Activated CD4-positive, alpha-beta T cell treated with anti-CD3 and anti-CD28 coated beads, Interleukin-2, amount 10 ng/mL, durations not matched to agents 7 days and 5 days (primary cell): ENCODE measurements at places on chromosomes 4 and X. TPM values are rescaled to one million over a fixed set of nuclear protein-coding genes. Genes with fewer than 3 reads are reported as not detected.
A peak's percentile ranks its signal among the peaks of the same experiment; 100 is the strongest.

Gene PCDH19
- not detected for total RNA-seq

Gene PRR32
- total RNA-seq, result not detected

Gene TMSB15B
- total RNA-seq, result 6.3 TPM

Gene ADRA2C
- total RNA-seq, result not detected

Gene SHOX
- total RNA-seq, result not detected

Gene DOK7
- total RNA-seq, result not detected

Gene SSX4
- not detected for total RNA-seq

Gene CXCL3
- not detected for total RNA-seq

Gene IL3RA
- total RNA-seq, result 7.1 TPM

Gene BBS12
- 2.1 TPM for total RNA-seq

- no peak for DNase-seq
These were observed 423.7 kb upstream of the TEX13C start for GRCh38 chrX:124895947-124896346.

DNA sequence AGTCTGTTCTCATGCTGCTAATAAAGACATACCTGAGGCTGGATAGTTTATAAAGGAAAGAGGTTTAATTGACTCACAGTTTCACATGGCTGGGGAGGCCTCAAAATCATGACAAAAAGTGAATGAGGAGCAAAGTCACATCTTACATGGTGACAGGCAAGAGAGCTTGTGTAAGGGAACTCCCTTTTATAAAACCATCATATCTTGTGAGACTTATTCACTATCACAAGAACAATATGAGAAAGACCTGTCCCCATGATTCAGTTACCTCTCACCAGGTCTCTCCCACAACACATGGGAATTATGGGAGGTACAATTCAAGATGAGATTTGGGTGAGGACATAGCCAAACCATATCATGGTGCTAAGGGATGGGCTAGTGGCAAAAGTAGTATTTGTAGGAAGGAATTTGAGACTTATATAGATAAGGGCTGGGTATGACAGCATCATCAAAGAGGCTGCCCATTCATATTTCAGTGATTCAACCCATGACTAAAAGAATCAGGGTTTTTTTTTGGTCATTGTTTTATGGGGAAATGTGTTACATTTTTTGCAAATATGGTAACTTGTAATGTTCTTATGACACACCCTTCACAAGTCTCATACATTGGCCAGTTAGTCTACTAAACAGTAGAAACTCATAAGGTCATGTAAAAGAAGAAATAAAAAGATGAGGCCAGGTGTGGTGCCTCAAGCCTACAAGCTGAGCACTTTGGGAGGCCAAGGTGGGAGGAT, 34.7 kb downstream of the NUP62CL start:
- DNase-seq, result no peak

DNA sequence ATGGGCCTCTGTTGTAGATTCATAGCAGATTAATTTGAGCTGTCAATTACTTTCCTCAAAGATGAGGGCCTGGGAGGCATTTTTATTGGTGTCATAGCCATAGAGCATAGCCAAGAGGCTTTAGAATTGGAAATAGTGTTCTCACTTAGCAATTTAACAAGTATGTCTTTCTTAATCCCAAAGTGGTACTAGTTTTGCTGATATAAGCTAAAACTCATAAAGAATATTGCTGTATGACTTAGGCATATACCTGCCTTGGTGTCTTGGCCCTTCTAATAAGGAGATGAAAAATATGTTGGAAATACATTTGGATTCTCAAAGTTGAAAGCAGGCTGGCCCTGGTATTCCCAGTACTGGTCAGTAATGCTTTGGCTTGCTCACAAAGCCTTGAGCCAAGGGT, 221.5 kb upstream of the CXCL13 start:
- no peak for DNase-seq

DNA sequence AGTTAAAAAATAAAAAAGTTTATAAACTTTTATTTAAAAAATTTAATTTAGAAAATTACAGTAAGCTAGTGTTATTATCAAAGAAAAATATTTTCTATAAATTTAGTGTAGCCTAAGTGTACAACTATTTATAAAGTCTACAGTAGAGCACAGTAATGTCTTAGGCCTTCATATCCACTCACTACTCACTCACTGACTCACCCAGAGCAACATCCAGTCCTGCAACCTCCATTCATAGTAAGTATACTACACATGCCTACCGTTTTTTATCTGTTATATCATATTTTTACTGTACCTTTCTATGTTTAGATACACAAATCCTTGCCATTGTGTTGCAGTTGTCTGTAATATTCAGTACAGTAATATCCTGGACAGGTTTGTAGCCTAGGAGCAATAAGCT, 129.0 kb upstream of the FAM47B start:
- no peak for DNase-seq

- DNase-seq, result no peak
These were observed 105.2 kb upstream of the MAB21L2 start for GRCh38 chr4:150476776-150477175.

GRCh38 chrX:108359806-108360602, 78.2 kb downstream of the COL4A6 start:
- DNase-seq, result no peak

DNA sequence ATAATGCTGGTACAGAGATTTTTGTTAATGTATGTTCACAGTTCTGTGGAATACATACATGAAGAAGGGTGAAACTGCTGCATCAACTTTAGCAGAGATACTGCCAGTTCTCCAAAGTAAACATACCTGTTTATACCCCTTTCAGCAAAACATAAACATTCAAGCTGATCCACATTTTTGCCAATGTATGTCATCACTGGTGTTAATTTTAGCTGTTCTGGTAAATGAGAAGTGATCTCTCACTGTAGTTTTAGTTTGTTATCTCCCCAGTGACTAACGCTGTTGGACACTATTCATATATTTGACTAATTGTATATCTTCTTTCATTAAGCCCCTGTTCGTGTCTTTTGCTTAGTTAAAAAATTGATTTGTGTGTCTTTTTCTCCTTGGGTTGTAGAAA, 82.0 kb downstream of the HAUS3 start:
- DNase-seq, result no peak

- DNase-seq, result no peak
These were observed 138.5 kb downstream of the DCLK2 start for GRCh38 chr4:150216726-150217125.

GRCh38 chr4:181982856-181983255, 260.3 kb upstream of the TENM3 start:
- DNase-seq, result no peak

GRCh38 chr4:4770610-4771009, 88.9 kb upstream of the MSX1 start:
- no peak for DNase-seq

GRCh38 chr4:75321484-75321883, 192.7 kb downstream of the RCHY1 start:
- no peak for DNase-seq

DNA sequence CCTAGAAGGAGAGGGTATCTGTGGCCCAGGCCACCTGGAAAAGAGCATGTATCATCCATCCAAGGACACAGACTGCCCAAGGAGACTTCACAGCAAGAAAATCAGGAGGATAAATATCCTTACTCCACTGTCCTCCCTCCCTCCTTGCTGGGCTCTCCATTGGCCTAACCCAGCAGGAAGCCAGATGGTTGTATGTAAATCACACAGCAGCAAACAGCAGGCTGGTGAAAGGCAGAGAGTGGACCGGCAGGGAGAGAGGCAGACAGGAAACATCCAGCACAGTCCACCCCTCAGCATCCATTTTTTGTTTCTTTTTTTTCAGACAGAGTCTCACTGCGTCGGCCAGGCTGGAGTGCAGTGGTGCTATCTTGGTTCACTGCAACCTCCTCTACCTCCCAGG, 17.5 kb downstream of the TXK start:
- DNase-seq, result no peak

DNA sequence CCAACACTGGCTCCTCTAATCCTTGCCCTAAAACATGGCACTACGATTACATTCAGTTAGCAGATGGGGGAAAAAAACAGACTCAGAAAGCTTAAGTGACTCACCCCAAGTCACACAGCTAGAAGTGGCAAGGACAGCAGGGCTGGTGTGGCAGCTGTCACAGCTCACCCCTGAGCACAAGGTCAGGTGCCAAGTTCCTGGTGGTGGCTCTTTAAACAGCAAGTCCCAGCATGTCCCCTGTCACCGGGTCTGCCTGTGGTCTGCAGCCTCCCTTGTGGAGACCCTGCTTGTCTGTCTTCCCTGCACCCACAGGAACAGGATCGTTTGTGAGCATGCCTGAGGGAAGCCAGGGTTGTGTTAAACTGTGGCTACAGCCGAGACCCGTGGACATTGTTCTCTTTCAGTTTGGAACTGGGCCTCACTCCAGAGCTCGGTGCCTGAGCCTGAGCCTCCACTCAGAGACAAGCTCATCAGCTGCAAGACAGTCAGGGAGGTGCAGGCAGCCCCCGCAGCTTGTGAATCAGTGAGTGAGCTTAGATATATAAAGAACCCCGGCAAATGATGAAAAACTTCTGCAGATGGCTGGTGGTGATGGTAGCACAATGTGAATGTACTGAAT, 260.8 kb downstream of the BCOR start:
- no peak for DNase-seq

GRCh38 chr4:6367371-6367851, 97.8 kb downstream of the WFS1 start:
- DNase-seq, result no peak

- peak; percentile 49 for DNase-seq
These were observed 11.6 kb upstream of the ASMTL start for GRCh38 chrX:1464041-1464970.

GRCh38 chr4:169254546-169254983, 16.2 kb downstream of the SH3RF1 start:
- DNase-seq, result no peak

GRCh38 chr4:25011135-25011866, 19.4 kb downstream of the LGI2 start:
- no peak for DNase-seq

GRCh38 chr4:151858356-151858755, 97.5 kb upstream of the GATB start:
- no peak for DNase-seq

GRCh38 chrX:43750248-43750676, 94.2 kb downstream of the MAOA start:
- peak; percentile 37 for DNase-seq

- DNase-seq, result no peak
These were observed 445.7 kb downstream of the SMARCA1 start for GRCh38 chrX:129077424-129078170.

GRCh38 chrX:113741744-113742143, 842.1 kb upstream of the HTR2C start:
- DNase-seq, result no peak

DNA sequence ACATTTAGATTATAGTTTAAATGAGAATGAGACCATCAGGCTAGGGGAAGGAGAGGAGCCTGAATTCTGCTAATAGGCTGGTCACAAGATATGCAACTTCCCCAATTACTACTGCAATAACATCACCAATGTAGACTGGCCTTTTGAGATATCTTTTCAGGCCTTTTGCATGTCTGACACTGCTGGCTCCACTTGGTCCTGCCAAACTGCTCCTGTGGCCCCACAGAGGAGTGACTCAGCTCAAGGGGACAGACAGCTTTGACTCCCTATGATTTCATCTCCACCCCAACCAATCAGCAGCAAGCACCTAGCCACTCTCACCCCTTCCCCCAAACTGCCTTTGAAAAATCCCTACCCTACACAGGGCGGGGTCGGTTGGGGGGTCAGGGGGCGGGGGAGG, 22.8 kb downstream of the GPRIN3 start:
- no peak for DNase-seq

DNA sequence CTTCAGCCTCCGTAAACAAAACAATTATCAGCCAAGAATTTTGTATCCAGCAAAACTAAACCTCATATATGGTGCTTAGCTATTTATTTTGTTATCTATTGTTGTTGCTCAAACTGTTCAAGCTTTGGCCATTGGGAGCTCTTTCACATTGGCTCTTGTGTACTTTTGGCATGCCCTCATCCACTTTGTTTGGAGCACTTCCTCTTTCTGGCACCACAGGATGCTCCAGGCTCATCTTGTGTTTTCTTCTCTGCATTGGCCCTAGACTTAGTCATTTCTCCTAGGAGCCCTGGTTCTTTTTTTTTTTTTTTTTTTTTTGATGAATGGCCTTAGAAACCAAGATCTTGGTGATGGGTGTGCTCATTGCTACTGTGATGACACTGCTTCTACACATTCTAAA, 74.5 kb downstream of the DIPK2B start:
- DNase-seq, result no peak

DNA sequence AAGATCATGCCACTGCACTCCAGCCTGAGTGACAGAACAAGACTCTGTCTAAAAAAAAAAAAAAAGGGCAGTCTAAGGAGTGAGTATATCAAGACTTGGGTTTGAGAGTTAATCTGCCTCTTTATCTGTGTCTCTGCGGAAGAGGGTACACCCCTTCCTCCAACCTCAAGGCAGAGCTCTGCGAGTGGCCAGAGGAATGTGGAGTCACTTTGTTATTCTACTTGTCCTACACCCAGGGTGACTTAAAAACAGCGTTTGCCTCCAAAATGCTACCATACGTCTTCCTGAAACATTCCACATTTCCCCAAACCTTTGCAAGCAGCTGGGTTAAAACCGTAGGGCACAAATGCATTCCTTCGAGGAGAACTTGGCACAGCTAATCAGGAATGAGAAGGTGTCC, 199.9 kb downstream of the SHOX start:
- DNase-seq, result no peak

- no peak for DNase-seq
These were observed 31.4 kb upstream of the BBS12 start for GRCh38 chr4:122701061-122701460.

GRCh38 chr4:1187182-1187581, 14.8 kb upstream of the SPON2 start:
- DNase-seq, result peak; percentile 71

DNA sequence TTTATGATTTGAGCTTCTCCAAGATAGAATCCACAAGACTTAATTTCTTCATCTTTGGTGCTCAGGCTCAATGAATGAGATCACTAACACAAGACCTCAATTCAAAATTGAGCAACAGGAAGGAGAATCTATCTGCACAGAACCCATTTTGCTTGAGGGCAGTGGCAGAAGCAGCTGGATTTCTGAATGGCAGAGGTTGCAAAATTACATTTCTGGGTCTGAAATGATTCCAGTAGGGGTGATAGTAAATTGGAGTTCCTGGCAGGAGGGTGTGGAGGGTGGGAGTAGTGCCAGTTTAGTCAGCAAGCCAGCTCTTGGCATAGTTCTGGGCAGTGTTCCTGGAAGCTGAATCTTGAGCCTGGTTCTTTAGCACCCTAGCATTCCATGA, 281.1 kb downstream of the SLC7A11 start:
- no peak for DNase-seq

DNA sequence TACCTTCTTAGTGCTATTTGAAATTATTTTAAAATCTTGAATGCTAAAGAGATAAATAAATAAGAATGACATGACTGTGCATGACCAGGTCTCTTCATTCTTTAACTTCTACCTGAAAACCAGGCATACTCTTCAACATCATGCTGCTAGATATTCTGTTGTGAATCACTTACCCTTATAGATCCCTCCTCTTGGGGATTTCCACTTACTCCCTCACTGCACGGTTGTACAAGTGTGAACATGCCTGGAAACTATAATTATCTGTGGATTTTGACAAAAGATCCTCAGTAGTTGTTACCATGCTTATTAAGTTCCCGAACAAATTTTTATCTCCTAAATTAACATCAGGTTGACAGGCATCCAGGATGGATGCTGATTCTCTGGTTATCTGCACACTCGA, 54.3 kb downstream of the ADGRL3 start:
- DNase-seq, result no peak

- no peak for DNase-seq
These were observed 48.6 kb downstream of the ACOX3 start for GRCh38 chr4:8391972-8392371.

GRCh38 chr4:15240764-15241163, 187.1 kb upstream of the C1QTNF7 start:
- DNase-seq, result no peak
